Renal cortex interstitium (tissue), 15 donors: ENCODE measurements at places on chromosomes 2 and 18. TPM values are rescaled to one million over a fixed set of nuclear protein-coding genes. Genes with fewer than 3 reads are reported as not detected.

The HOXD4 gene
- polyA plus RNA-seq: 56.1 TPM

The RSAD2 gene
- 2.5 TPM for polyA plus RNA-seq

The SPAST gene
- polyA plus RNA-seq: 31.3 TPM

The NMS gene
- polyA plus RNA-seq: not detected

The ANKRD23 gene
- 6.9 TPM for polyA plus RNA-seq

The C2orf80 gene
- 0.25 TPM for polyA plus RNA-seq

The TBC1D8 gene
- polyA plus RNA-seq: 29.3 TPM

The DLX2 gene
- not detected for polyA plus RNA-seq

The POTEE gene
- polyA plus RNA-seq: 0.16 TPM

The CELF4 gene
- 4.5 TPM for polyA plus RNA-seq

The DUSP2 gene
- polyA plus RNA-seq: 2.1 TPM

The GPR55 gene
- polyA plus RNA-seq: 0.30 TPM

The LINC00305 gene
- 3.3 TPM for polyA plus RNA-seq

The TGFA gene
- polyA plus RNA-seq: 21.2 TPM

The TAF1B gene
- polyA plus RNA-seq: 34.1 TPM

The GYPC gene
- 61.7 TPM for polyA plus RNA-seq

GRCh38 chr2:231655894-231656293 lies 52.4 kb upstream of the PTMA start:
- no peak for DNase-seq

- no peak for DNase-seq
Observed at GRCh38 chr18:23990474-23991410, 23.8 kb upstream of the TTC39C start.

- no peak for DNase-seq
Observed at GRCh38 chr2:171707752-171708151, 20.5 kb downstream of the DYNC1I2 start.

GRCh38 chr2:239267288-239267951 lies 133.4 kb downstream of the HDAC4 start:
- DNase-seq: no peak

DNA sequence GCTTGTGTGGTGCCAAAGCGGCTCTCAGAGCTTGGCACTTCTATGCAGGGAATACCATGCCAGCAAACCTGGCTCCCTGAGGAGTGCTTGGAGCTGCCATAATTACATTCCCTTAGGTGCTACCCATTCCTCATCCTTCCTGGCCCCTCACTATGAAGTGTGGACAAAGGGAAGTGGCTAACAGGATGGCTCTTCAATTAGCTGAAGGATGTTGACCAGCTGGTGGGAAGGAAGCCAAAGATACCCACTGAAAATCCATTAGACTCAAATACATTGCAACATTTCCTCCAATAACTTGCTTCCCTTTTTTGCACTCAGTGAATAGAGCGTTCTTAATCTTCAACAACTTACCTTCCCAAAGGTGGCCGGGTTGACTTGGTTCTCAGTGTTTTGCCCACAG lies 8.5 kb downstream of the RFX8 start:
- DNase-seq: no peak

DNA sequence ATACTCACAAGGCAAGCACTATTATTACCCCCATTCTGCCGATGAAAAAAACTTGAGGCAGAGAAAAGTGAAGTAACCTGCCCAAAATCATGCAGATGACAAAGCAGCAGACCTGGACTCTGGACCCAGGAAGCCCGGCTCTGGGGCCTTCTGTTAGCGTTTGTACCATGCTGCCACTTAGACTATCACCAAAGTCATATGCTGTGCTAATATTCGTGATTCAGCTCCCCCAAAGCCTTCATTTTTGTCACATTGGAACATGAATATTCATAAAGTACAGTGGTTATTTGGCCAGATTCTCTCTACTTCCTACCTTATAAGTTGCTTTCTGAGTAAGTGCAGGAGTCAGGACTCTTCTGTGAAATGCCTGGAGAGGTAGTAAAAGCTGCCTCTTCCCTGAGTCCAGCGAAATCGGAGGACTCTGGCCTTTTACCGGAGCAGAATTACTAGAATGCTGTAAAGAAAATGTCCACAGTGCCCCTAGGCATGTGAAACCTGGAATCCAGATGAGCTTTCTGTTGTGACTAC lies 86.7 kb downstream of the FTCDNL1 start:
- DNase-seq: no peak

DNA sequence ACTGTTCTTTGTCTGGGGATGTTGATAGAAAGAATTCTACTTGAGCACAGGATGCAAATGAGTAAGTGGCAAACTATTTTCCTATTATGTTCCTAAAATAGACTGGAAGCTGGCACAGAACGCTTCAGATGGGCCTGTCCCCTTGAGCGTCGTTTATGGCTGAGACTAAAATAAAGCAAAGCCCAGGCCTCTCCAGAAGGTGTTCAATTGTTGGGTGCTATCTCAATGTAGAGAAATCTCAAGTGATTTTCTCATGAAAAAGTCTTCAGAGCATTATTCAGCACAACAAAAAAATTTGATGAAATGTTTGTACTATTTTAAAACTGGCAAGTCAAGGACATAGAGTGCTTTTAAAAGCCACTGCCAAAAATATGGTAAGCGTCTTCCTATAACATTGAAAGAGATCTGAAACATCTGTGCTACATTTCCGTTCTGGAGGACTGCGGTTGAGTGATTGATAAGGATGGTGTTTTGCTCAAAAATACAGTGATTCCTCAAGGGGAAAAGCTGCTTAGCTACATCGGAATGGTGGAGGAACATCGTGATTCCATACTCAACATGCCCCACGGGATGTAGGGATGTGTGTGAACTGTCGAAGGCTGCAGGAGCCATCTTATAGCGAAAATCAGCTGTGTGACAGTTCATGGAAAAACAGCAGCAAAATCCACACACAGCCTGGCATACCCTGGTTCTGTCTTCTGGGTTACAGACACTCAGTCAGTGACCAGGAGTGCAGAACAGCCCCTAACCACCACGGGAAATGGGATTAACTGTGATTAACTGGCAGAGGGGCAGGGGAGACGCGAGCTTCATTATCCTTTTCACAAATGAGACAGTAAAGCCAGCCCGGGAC lies 10.4 kb upstream of the LRRFIP1 start:
- DNase-seq: no peak

GRCh38 chr2:47771211-47771610 lies 11.7 kb upstream of the MSH6 start:
- DNase-seq: no peak

- no peak for DNase-seq
Observed at GRCh38 chr2:25343187-25343825, 1.6 kb upstream of the DNMT3A start.

DNA sequence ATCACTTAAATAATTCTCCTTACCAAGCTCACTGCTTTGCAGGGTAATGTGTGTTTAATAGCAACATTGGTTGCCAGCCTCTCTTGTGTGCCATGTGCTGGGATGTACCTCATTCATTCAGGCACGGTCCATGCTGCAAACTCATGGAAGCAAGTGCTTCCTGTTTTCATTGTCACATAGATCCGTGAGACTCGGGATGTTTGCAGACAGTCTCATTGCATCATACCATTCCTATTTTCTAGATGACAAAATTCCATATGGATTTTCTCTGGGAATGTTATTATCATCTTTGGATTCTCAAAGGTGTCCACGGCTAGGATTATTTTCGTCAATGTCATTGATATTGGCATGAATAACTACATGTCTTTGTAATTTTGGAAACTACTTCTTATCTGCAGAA lies 60.0 kb upstream of the HDAC4 start:
- no peak for DNase-seq

DNA sequence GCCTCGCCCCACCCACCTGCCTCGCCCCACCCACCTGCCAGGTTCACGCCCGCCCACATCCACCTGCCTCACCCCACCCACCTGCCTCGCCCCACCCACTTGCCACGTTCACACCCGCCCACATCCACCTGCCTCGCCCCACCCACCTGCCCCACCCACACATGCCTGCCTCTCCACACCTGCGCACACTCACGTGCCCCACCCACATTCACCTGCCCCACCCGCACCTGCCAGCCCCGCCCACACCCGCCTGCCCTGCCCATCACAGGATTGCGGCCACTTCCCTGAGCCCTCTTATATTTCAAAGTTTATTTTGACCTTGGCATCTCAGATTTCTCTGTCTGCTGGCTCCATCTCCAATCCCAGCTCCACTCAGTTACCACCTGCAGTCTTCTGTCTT lies 217.5 kb upstream of the SOX11 start:
- no peak for DNase-seq

- no peak for DNase-seq
Observed at GRCh38 chr18:24539866-24540617, 79.6 kb downstream of the HRH4 start.

DNA sequence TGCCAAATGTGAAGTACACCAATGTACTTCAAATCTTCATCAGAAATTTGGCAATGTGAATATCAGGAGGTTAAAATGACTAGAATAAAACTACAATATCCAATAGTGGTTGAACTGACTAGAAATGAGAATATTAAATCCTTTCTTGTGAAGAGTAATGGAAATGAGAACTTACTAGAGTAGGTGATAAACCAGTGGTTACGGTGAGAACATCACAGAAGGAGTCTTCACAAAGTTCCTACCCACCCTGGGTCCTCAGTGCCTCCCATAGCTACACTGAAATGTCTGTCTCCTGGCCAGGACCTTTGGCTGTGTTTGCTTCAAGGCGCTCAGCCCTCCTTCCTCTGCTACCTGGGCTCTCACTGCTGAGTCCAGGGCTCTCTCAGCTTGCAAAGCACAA lies 289.7 kb downstream of the STK39 start:
- DNase-seq: no peak

GRCh38 chr2:39455826-39456225 lies 18.7 kb upstream of the MAP4K3 start:
- no peak for DNase-seq

DNA sequence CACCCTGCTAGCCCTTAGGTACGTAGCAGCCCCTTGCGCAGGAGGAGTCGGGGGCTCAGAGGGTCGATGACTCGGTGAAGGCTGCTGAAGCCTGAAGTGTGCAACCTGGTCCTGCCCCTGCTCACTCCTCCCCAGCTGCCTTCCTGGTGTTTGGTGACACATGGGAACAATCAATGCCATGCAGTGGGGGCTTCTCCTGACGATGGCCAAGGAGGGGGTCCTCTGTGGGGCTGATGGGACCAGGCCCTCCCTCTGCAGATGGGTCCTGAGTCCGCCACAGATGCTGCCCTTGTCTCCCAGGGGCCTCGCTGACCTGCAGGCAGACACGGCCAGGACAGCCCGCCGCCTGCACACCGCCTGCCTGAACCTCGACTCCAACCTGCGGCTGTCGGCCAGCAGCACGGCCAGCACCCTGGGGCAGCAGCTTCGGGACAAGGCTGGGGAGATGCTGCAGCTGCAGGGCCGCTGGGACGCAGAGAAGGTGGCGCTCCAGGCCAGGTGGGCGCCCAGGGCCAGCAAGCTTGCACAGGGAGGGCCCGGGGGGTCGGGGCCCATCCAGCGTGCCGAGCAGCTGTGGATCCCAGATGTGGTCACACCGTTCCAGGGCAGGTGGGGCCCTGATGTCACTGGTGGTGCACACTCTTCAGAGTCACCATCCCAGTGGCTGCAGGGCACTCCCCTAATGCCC lies 24.6 kb downstream of the CROCC2 start:
- no peak for DNase-seq

DNA sequence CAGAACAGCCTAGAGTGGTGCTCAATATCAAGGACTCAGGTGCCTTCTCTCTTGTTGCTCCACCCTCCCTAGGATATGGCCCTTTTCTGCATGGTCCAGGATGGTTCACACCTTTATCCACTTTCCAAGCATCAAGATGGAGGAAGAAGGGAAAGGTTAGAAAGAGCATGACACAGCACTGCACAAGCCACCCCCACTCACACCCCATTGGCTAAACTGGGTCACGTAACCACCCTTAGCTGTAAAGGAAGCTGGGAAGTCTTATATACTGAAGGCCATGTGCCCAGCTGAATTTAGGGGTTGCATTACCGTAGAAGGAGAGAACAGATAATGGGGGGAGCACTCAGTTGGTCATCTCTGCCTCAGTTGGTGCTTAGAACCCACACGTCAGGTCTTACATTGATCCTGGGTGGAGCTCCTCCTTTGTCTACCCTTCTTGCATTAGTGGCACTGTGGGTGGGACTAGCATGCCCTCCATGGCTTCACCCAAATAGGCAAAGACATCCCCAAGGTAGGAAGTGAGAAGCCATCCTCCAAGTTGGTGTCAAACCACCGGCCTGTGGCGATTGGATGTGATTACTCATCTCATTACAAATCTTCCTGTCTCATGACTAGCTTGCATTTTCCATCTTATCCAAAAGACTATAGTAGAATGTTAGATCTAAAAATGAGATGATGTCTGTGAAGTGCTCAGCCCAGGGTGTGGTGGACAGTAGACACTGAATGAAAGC lies 248.5 kb downstream of the HAUS1 start:
- no peak for DNase-seq

DNA sequence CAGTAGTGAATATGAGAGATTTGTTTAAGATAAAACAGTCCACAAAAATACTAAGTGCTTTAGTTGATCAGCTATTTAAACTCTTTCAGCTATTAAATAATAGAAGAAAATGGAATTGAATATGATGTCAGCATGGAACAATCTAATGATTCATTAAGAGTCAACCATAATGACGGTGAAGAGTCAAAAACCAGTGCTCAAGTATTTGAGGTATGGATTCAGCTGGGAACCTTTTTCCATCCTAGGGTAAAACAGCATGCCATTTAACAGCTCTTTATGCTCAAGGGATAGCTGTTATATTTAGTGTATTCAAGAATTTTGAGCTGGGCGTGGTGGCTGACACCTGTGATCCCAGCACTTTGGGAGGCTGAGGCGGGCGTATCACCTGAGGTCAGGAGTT lies 29.7 kb downstream of the CARF start:
- DNase-seq: no peak

- no peak for DNase-seq
Observed at GRCh38 chr2:216316743-216317142, 55.5 kb downstream of the MARCHF4 start.

DNA sequence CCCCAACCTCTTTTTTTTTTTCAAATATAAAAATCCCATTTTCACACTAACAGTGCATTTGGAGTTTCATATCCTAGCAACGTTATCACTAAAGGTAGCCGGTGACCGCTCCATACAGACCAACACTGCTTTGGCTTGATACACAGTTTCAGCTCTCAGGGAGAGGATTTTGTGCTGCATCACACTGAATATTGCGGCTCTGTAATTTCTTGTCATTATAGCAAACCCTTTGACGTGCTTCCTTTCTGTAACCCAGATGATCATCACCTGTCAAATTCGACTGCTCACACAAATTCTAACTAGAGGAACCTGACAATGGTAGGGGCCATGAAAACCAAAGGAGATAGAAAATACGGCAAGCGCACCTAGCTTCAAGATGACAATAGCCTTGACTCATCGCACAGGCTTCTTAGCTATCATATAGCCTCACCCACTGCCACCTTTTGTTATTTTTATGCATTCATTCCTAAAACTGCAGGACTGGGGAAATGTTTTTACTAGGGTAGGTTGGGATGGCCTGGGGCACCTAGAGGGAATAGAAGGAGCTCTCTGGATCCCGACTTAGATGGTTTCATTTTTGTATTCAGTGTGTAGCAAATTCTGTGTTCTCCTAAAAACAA lies 582.9 kb upstream of the PIK3C3 start:
- DNase-seq: no peak

DNA sequence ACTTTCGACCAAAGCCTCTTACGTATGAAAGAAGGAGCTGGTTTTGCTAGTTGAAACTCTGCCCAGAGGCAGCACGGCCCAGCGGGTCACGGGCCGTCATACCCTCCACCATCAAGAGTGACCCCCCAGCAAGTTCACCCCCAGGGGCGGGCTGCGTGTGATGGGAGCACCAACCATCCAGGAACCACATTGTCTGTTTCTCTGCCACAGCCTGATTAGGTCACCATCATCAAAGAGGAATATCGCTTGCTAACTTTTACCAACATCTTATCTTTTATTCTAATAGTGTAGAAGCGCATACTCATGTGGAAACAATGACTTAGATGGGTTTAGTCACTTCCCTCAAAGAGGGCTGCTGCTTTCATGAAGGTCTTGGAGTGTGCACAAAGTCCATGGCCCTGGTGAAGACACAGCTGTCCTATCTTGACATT lies 116.6 kb upstream of the SMIM21 start:
- no peak for DNase-seq
